Activated T-helper 9 cell treated with anti-CD3 and anti-CD28 coated beads, Interleukin-2, amount 50 U/mL, for 16 hours (primary cell): ENCODE measurements at places on chromosomes 6 and 20.

DNA sequence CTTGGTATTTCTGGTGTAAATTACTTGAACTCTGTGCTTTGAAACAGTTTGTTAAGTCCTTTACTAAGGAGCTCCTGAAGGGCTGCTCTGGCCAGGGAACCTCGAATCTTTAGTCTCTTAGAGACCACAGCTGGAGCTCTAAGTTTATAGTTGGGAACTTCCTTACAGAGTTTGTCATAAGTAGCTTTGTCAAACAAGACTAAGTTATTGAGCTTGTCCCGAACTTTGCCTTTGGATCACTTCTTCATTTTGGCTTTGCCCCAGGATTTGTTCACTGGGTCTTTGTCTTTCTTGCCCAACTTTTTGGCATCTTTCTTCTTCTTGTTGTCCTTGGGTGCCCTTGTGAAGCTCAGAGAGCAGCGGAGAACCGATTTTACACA is 64.8 kb downstream of the FAM50B start:
- no peak for DNase-seq

- no peak for DNase-seq
These were observed 34.4 kb downstream of the EFHC1 start for GRCh38 chr6:52454556-52454955.

DNA sequence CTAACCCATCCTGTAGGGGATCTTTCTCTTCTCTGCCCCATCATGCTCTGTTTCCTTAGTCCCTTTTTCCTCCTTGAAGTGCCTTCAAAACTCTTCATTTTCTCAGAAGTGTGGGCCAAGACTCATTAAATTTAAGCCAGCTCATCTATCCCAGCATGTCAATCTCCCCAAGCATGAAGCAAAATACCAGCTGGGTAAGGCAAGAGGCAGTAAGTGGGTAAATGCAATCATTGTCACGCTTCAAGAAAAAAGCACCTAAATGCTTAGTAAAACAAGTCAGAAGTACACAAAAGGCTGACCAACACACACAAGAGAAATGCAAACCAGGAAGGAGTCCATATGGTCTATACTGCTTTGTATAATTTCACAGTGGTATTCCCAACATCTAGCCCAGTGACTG is 61.5 kb downstream of the COL12A1 start:
- DNase-seq = no peak

- DNase-seq = no peak
These were observed 85.4 kb downstream of the DHX35 start for GRCh38 chr20:39047417-39047985.

DNA sequence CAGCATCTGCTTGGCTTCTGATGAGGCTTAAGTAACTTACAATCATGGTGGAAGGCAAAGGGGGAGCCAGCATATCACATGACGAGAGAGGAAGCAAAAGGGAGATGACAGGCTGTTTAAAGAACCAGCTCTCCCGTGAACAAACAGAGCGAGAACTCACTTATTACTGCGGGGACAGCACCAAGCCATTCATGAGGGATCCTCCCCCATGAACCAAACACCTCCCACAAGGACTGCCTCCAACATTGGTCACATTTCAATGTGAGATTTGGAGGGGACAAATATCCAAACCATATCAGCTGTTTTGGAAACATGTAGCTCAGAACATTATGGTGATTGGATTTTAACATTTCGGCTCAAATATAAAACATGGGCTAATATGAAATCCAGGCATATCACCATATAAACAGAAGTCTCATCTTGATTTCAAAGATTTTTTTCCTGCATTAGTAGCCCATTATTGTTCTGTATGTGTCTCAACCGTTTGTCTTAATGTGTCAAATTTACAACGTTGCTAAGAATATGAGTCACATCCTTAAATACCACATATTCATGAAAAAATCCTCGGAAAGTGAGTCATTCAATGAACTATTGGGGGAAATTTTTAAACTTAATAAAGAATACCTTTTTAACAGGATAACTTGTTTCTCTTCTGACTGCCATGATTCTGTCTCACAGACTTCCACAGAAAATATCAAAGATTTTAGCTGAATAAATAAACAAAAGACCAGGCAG is 894.3 kb downstream of the TFAP2A start:
- DNase-seq = no peak

GRCh38 chr6:88321306-88321705 is 155.2 kb upstream of the CNR1 start:
- no peak for DNase-seq

- no peak for DNase-seq
These were observed 133.1 kb downstream of the SOX4 start for GRCh38 chr6:21726676-21727075.

DNA sequence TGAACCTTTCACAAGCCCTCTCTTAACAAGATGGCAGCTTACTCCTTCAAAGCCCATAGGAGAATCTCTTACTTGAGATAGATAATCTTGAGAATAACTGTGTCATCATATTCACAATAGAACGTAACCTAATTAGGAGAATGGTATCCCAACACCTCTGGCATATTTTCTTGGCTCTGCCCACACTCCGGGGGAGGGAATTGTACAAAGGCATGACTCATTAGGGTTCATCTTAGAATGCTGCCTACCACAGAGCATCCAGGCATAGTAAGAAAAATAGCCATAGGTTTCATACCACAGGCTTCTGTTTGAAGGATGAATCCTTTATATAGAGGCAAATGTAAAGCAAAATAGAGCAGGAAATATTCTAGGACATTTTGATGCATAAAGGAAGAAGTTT is 1100.6 kb upstream of the CITED2 start:
- no peak for DNase-seq
